ENCODE measurements at places on chromosomes 3 and 15.

DNA sequence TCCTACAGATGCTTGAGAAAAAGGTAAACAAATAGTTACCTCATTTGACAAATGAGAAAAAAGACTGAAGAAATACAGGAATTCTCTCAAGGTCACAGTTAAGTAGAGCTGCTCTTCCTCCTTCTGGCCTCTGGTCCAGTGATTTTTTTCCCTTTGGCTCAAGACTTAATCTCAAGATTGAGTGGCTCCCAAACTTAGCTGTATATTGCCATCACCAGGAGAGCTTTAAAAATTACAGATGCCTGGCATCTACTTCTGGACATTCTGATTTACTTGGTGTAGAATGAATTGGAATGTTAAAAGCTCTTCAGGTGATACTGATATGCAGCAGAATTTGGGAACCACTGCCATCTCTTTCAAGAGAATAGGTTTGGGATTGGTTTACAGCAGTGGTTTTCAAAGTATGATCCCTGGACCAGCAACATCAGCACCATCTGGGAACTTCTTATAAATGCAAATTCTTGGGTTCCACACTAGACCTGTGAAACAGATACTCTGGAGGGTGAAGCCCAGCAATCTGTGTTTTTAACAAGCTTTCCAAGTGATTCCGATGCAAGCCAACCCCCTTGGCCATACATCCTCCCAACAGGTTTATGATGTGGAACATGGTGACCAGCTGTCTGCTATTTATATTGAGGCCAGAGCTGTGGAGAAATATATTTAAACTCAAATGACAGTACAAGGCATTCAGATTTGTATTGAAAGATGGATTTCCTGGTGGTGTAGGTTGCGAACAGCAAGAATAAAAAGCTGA lies 333.0 kb upstream of the RARB start:
- no peak for DNase-seq

GRCh38 chr15:95284933-95285421 lies 1045.5 kb upstream of the NR2F2 start:
- DNase-seq = peak; percentile 24

GRCh38 chr15:85312486-85312885 lies 67.9 kb upstream of the AKAP13 start:
- DNase-seq = peak; percentile 65

DNA sequence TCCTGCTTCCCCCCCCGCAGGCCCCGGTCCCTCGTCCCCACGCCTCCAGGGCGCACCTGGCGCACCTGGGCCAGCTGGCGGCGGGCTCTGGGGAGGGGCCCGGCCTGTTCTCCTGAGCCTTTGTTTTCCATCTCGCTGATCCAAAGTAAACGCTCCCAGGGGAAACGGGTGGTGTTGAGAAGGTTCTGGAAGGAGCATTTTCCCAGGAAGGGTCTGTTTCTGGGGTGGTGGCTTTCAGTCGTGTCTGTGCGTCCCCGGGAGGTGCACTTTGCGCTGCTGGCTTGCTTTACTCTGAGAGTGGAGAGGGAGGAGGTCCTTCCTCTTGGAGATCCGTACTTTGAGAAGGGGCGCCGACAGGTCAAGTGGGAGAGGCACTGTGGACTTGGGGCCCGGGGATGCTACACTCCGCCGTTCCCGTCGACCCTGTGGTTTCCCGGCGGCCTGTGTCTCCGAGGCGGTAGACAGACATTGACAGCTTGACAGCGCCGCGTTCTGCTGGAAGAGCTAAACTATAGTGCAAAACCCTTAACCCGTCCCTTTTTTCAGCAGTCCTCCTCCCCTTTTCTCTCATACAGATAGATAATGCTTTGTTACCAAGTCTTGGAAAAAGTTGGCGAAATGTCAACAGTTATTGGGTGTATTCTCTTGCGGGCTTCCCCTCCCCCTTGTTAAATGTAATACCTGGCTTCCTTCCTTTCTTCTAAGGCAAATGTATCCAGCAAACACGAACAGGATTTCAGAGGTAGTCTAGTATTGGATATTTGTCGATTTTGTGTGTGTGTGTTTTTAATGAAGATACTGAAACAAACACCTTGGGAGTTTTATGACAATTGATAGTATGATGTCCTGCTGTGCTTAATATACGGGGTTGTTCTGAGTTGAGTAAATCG lies 6.5 kb downstream of the TPM1 start:
- DNase-seq = peak; percentile 36

GRCh38 chr15:60460931-60461330 lies 18.0 kb downstream of the ICE2 start:
- DNase-seq = no peak

DNA sequence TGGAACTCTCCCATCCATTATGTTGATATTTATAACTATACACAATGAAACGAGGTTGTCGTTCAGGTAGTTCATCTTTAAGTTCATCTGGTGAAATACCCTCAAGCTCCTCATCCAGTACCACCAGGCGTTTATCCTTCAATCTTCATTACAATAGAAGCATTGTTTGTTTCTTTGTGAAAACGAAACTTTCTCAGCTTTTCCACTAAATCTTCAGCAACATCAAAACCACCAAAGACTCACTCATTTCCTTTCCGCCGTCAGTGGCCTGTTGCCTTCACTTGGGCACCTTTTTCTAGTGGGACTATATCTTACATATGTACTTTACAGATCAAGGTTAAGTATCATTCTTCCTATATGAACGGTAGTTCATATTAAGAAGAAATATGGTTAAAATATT lies 44.1 kb upstream of the TFG start:
- no peak for DNase-seq

DNA sequence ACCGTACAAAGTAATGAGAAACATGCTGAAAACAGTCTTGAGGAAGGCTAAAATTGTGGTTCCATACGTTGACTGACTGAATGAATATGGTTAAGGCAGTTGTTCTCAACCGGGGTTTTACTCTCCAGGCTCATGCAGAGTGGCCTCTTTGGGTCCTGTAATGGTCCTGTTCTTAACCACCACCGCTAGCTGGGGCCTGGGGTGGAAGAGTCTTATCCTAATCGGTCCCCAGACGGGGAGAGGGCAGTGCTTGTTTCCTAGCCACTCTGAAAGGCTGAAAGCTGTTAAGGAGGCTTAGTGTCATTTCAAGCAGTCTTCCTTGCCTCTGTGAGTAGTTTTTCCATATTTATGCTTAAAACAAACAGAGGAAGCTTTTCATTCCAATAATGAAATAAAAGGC lies 32.0 kb downstream of the SELENOT start:
- no peak for DNase-seq

DNA sequence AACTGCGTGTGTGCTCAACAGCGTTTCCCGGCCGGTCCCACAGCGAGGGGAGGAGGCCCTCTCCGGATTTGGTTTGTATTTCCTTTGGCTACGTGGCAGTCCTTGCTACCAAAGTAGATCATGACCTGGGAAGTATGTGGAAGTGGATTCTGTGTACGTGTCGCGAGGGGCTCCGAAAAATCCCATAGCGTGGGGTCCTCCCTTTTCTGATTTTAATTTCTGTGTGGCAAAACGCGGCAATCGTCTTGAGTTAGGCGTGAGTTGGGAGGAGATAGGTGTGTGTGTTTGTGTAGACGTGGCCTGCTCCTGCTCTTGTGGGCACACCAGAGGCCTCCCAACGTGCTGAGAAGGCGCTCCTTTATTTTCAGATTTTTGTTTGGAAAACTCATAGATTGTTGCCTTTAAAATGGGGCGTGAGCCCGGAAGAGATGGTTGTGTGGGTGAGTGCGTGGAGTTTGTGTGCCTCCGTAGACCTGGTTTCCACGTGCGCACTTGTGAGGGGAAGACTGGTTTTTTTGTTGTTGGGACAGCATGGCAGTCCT lies 1.2 kb downstream of the TRIM71 start:
- no peak for DNase-seq

DNA sequence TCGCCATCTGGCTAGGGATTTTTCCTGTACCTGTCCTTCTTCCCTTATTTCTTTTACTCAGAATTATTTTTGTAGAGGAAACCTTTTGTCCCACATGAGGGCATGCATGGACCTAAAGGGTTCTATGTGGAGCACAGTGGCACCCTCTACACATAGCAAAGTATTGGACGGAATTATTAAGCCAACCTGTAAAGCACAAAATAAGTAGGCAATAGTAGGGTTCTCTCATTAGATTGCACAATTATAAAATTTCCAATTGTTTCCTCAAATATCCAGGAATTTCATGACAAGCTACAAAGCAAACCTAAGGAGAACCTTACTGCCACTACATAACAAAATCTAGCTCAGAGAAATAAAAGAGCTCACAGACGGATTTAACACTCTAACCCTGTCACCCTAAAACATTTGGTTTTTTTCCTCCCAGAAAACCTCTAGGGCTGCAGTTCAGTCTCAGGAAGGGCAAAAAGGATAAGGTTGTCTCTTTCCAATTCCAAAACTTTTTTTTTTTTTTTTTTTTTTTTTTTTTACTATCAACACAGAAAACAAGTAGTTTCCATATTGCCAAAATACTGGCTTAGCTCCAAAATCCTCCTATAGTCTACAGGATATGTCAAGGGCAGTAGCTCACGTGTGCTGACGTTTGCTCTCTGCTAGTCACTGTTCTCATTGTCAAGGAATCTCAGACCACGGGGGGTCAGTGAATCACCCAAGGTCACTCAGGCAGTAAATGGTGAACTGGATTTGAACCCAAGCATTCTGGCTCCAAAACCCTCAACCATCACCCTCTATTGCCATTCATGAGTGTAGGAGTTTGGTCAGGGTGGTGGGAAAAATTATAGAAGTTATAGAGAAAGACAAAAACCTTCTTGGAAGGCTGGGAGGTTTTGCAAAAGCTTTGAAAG lies 52.3 kb downstream of the NCEH1 start:
- DNase-seq = no peak

GRCh38 chr3:108511490-108511889 lies 1.1 kb upstream of the MYH15 start:
- DNase-seq = no peak

DNA sequence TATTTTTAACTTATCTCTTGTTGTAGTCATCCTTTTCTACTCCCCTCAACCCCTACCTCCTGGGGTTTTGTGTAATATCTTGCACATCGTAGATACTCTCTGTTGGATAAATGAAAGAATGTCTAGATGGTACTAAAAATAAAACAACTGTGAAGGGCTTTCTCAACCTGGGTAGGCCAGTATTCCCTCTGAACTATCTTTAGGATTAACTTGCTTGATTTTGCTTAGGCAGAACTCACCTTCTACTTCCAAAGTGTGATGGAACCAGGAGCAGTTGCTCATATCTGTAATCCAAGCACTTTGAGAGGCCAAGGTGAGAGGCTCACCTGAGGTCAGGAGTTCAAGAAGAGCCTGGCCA lies 32.8 kb upstream of the TIPARP start:
- no peak for DNase-seq

DNA sequence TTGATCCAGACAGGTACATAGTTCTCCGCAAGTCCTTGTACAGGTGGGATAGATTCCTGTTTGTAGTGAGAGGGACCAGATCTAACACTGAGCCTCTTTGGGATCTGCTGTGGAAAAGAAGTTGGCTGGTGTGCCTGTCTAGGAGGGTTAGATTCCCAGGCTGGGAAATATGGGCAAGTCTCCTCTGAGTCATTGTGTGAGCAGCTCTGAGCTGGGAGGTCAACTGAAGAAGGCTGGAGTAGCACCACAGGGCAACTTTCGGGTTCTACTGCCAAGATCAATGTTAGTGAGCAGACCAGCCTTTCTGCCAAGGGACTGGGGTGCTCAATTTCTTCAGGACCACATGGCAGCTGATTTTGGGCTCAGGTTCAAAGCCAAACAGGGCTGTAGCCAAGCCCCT lies 33.4 kb downstream of the CLDN1 start:
- DNase-seq = no peak

DNA sequence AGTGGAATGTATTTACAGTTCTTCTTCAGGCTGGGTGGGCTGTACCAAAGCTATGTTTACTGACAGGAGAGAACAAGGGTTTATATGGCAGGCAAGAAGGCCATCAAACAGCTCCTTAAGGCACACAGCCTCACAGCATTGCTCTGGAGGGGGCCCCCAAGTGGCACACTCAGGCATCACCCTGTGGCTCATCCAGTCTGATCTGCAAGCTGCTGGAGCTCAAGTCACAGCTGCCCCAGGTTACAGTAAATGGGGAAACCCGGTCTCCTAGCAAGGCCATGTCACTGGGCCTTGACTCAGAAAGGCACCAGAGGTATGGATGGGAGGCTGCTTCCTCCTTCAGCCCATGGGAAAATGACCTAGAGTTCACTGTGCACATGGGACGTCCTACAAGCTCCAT lies 67.5 kb downstream of the TFG start:
- DNase-seq = no peak

DNA sequence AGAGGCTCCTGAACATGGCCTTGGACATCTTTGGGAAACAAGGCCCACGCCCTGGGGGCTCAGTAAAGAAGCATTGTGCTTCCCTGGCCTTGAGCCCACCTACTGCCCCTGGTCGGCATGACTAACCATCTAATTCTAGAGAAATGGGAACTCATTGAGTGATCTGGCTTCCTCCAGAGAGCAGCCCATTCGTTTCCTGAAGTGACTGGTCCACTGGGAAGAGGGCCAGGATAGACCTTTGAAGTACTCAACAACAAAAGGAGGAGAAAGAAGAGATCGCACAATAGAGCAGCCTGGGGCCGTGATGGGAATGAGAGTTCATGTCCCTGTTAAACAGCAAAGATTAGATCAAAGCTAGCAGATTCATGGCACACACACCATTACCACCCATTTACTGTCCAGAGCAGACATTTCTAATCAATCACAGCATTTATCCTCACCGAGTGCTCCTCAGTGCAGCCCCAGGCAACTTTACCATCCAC lies 514.4 kb upstream of the PROK2 start:
- no peak for DNase-seq

- DNase-seq = no peak
Measured at GRCh38 chr3:46132565-46132964, 75.5 kb downstream of the CCR1 start.

DNA sequence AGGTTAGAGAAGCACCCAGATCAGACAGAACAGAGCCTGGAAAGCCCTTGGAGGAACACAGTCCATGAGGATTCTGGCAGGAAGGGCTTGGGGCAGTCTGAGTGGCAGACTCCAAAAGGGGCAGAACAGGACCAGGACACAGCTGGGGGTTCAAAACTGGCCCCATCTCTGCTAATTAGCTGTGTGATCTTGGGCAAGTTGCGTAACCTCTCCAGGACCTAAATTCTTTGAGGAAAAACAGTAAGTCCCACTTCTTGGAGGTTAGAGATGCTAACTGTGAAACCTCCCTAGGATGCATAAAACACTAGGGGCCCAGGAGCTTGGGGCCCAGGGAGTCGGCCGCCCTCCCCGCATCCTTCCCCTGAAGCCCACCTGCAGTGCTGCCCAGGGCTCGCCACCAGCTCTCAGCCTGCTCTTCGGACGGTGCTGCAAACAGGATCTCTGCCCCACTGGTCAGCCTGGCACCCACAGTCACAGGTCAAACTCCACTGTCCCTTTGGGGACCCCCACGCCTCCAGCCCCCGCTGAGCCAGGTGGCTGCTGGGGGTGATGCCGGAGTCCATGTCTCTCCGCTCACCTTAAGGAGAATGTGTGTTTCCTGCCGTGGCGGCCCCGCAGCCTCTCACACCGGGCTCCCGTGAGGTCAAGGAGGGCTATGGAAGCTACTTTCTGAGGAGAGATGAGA lies 12.0 kb downstream of the PLA2G4B start:
- DNase-seq = no peak

- DNase-seq = no peak
Measured at GRCh38 chr3:32217339-32217738, 21.1 kb upstream of the CMTM8 start.

GRCh38 chr15:61076598-61077170 lies 152.4 kb downstream of the RORA start:
- no peak for DNase-seq

- no peak for DNase-seq
Measured at GRCh38 chr3:179871782-179872181, 165.0 kb downstream of the PEX5L start.

Data from GM06990 (cell line).